ENCODE measurements at places on chromosomes 4 and X.

- DNase-seq, result no peak
These were observed 131.6 kb upstream of the MED14 start for GRCh38 chrX:40866893-40867292.

GRCh38 chr4:133808151-133808550 lies 393.4 kb downstream of the PABPC4L start:
- no peak for DNase-seq

DNA sequence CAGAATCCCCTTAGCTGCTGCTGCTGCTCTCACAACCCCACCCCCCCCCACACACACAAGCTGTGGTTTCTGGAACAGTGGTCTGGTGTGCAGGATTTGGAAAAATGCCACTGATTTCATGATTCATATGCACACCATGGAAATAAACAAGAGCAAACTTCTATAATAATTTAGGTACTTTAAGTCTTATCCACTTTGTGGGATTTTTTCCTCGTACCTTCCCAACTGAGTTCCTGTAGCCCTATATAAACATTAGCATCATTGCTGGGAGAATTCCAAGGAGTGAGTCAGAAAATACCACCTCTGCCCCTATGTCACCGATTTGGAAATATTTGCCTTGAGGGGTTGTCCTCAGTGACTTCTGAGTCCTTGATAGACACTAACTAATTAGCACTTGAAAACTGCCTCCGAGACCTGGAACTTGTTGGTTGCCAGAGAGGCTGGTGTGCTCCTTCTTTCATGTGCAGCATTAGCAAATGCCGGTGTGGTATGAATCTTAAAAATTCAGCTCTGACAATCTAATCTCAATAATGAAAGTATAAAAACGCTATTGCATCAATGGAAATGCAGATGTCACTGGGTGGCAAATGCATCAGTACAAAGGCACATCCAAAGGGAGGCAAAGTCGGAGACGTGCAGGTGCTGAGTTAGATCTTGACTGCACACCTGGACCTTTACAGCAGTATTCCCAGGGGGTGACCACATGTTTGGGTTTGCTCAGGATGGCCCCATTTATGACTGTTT lies 61.8 kb downstream of the CPE start:
- DNase-seq, result no peak

DNA sequence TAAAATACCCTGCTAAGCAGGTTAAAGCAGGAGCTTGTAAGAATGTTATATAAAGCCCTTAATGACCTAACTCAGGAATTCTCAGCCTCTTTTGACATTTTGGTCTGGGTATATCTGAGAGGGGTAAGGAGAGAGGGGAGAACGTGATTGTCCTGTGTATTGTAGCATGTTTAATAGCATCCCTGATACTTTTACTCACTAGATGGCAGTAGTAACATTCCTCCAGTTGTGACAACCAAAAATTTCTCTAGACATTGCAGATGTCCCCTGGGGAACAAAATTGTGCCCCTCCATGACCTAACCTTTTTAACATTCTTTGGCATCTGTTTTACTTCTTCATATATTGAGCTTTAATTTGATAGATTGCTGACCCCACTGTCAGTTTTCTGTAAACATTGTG lies 17.9 kb downstream of the SMARCA5 start:
- DNase-seq, result no peak

DNA sequence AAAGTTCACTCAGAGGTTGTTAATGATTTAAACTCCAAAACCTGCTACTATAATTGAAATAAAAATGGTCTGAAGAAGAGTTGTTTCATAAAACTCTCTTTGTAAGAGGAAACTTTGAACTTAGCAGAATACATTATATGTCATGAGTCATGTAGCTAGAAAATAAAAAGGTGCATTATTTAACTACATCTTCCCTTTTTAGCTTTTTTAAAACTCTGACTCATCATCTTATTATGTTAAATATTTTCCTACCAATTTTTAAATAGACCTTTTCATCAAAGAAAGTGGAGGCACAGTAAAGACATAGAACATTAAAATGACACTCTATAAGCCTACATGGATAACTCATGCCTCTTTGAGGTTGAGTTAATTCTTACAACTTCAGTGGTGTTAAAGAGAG lies 1.2 kb upstream of the ZNF827 start:
- no peak for DNase-seq

DNA sequence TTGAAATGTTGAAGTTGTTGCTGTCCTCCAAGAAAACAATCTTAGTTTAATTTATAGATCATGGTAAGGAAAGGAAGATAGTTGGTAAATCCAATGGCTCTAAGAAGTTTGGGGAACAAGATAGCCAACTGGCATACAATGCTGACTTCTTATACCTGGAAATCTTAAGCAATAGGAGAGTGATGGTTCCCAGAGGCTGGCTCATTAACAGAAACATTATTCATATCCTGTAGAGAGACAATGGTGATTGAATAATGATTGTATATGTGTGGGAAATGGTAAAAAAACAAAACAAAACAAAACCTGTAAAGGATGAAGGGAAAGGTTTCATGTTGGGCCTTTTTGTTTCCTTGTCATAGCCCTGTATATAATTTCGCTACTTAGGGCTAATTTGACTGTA lies 174.9 kb upstream of the CTSO start:
- no peak for DNase-seq

- DNase-seq, result no peak
These were observed 250.7 kb downstream of the CBR4 start for GRCh38 chr4:168759321-168759720.

- DNase-seq, result no peak
These were observed 6.9 kb downstream of the ATP7A start for GRCh38 chrX:77917294-77917933.

GRCh38 chrX:132671229-132671641 lies 182.4 kb upstream of the MBNL3 start:
- DNase-seq, result no peak

GRCh38 chr4:78057600-78058550 lies 752 bp downstream of the FRAS1 start:
- no peak for DNase-seq

DNA sequence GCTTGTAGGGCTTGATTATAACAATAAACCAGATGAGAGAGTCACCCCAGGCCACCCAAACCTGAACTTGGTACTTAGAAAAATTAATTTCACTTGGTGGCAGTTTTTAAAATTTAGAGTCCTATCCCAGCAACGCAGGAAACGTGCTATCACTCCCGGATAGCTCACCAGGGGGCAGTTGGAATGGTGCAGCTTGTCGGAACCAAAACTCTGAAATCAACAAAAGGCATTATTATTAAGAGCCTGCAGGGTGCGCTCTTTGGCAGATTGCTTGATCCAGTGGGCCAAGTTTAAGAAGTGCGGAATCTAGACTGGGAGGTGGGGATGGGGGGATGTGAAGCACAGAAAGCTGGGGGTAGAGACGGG lies 2.4 kb downstream of the FRAS1 start:
- DNase-seq, result no peak

DNA sequence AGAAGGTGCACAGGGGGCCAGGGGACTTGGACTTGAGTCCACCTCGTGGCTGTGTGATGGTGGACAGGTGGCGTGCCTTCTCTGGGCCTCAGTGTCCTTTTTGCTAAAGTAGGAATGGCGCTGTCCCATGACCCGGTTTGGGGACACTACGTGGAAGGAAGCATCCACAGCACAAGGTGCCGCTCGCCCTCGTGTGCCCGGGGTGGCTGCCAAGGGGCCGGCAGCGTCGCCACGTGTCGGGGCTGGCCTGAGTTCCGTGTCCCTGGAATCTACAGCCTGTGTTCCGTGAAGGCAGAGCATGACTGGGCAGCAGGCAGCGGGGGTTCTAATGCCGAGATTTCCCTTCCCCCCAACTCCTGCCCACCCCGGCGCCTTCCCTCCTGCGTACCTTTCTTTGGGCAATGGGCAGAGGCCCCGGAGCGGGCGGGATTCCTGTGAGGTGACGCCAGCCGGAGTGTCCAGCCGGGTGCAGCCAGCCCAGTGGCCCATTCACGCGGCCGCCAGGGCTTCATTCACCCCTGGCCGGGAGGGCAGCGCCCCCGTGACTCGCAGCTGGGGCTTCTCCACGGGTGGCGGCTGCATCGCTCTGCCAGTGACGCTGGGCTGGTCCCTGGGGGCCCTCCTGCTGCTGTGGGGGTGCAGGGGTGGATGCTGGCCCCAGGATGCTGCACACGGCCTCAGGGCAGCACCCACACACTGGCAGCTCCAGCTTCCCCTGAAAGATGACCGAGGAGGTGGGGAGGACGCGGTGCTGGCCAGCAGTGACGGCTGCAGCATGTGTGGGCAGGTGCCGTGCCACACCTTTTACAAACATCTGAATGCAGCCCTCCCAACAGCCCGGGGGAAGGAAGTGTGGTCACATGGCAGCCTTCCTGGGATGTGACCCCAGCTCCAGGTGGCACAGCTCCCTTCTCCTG lies 21.2 kb downstream of the DOK7 start:
- no peak for DNase-seq

All from AML-193 (cell line).